ENCODE measurements at places on chromosomes 4 and X. TPM values are rescaled to one million over a fixed set of nuclear protein-coding genes. Genes with fewer than 3 reads are reported as not detected.

DNA sequence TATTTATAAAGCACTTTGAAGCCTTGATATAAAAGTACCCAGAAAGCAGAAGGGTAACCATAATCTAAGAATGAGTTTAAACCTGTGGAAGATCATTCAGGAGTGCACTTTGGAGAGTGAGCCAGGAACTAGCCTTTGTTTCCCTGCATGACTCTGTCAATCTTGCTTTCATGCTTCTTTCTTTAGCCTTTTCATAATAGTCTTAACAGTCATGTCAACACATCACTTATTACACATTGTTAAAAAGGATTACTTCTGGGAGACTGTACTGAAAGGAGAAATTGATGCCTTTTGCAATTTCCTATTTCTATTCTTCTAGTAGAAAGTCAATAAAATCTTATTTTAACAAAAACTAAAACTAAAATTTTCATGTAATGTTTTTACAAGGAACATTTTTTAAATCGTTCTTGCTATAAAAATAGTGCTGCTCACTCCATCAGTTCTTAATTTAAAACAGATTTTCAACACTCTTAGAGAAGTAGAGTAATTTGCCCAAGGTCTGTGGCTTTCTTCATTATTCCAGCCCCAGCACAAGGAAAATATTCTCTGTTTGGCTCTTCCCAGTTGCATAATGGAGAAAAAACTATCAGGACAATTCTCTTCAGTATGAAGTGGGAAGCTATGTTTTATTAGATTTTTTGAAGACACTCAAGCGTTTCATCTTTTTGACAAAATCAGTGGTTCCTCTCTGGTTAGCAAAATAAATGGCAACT, 35.4 kb upstream of the SPP1 start:
- DNase-seq, result no peak

- no peak for DNase-seq
These were observed 37.4 kb downstream of the CLOCK start for GRCh38 chr4:55509266-55509665.

DNA sequence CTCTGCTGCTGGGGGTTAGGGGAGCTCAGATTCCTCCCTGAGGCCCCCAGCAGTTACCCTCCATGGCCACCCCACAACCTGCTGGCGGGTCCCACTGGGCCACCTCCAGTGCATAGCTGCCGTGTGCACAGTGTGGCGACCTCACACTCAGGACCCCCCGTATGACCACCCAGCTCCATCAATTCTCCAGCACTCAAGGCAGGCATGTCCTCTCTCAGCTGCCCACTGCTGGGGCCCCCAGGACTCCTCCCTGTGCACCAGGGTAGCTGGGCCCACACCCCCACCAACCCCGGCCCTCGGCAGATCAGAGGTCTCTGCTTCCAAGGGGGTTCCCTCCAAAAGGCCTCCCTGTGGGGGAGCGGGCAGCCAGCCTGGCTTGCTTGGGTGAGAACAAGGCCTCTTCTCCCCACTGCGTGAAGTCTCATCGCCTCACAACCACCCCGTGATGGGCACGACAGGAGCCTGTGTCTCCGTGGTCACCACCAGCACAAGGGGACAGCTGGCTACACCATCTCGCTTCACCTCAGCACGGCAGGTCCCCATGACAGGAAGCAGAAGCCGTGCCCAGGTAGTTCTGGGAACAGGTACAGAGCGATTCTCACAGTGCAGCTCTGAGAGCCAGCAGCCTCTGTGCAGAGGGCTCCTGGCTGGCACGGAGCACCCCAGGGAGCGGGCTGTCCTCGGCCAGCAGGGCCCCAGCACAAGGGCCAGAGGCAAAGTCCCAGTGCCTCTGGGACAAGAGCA, 4.6 kb upstream of the HAUS3 start:
- no peak for DNase-seq

- DNase-seq, result no peak
These were observed 262.6 kb downstream of the CHIC1 start for GRCh38 chrX:73825569-73825968.

- no peak for DNase-seq
These were observed 16.7 kb upstream of the ANKRD17 start for GRCh38 chr4:73275318-73275654.

GRCh38 chr4:69115851-69116213, 19.6 kb downstream of the UGT2B7 start:
- no peak for DNase-seq

DNA sequence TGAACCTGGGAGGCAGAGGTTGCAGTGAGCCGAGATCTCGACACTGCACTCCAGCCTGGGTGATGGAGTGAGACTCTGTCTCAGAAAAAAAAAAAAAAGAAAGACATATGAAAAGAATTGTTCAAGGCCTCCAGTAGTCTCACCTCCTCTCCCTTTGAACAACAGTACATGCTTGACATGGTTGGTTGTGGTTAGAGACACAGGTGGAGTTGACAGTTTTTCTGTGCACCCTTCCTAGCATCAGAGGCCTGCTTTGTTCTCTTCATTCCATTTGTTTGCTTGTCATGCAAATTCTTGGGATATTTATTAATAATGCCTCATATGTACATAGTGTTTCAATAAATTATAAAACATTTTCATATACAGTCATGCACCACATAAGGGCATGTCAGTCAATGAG, 18.3 kb upstream of the PDCL2 start:
- DNase-seq, result no peak

GRCh38 chr4:180190382-180190781, 2052.8 kb upstream of the TENM3 start:
- DNase-seq, result no peak

GRCh38 chr4:138788267-138788790, 227.3 kb upstream of the NOCT start:
- DNase-seq, result no peak

GRCh38 chr4:141435446-141436225, 200.7 kb upstream of the IL15 start:
- DNase-seq, result no peak

GRCh38 chrX:153353416-153353815, 19.5 kb downstream of the ZNF275 start:
- no peak for DNase-seq

- DNase-seq, result no peak
These were observed 1917.3 kb downstream of the C4orf33 start for GRCh38 chr4:131013226-131013625.

DNA sequence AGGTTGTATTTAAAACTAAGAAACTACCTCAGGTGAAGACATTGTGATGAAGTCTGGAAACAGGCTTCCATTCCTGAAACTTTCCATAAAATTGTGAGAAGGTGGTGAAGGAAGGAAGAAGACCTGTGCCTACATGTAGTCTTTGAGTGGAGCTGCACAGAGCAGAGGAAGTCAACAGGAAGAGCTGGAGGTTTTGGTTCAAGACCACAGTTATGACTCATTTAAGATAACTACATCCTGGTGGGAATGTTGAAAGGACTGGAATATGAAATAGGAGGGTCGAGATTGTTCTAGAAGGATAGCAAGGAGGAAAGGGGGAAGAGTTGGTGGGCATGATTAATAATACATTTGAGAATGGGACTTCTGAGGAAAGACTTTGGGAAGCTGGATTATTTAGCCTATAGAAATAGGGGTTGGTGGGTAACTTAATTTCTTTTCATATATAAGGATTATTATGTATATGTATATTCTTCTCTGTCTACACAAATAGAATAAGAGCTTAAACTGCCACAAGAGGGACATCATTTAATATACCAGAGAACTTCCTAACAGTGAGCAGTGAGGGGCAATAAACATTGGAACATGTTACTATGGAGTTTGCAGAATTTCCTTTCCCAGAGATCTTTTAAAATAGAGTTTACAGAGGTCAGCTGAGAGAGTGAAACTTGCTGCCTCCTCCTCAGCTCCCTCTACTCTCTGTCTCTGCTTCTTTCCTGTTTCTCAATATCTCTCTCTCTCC, 23.5 kb downstream of the AWAT2 start:
- no peak for DNase-seq

- no peak for DNase-seq
These were observed 475.6 kb upstream of the FTHL17 start for GRCh38 chrX:31547416-31547815.

DNA sequence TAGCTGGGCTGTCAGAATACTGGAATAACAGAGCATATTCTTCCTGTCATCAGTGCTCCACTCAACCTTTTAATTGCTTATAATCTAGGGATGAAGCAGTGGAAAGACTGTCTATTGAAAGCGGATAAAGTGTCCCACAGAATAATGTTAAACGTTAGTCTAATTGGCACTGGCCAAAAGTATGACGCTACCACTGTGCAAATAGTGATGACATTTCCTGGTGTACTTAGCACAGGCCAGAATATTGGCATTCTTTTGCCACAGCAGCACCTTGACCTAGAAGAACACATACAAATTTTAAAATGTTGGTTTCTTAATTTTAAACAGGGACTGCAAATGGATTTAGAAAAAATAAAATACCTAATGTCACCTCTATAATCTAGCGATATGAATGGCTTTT, 635.2 kb upstream of the SPANXN1 start:
- no peak for DNase-seq

- no peak for DNase-seq
These were observed 80.4 kb downstream of the MAPK10 start for GRCh38 chr4:86279293-86279960.

- no peak for DNase-seq
These were observed at the start of gene PAGE5 for GRCh38 chrX:55220119-55220794. Gene PAGE5 (plus strand): TSS chrX:55220346. CDS start chrX:55221383, 1,037 bp downstream.

DNA sequence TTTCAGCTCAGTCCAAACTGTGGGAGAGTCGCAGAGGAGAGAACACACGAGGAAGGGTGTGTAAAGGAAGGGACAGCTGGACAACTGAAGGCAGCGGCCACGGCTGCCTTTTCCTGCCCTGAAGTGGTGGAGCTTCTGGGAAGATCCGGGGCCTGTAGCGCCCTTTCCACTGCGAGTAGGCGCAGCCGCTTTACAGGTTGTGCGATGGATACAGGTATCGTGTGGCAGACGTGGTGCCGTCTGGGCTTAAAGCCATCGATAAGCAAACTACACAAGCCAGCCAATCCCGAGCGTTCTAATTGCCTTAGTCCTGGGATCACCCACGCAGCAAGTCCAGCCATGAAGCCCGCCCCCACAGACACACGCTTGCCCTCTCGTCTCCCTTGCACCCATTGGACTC, 15.4 kb downstream of the NKX6-1 start:
- no peak for DNase-seq

GRCh38 chr4:80184053-80184824, 13.1 kb upstream of the PRDM8 start:
- peak; percentile 80 for DNase-seq

GRCh38 chr4:118746251-118746919, 61.2 kb downstream of the METTL14 start:
- no peak for DNase-seq

DNA sequence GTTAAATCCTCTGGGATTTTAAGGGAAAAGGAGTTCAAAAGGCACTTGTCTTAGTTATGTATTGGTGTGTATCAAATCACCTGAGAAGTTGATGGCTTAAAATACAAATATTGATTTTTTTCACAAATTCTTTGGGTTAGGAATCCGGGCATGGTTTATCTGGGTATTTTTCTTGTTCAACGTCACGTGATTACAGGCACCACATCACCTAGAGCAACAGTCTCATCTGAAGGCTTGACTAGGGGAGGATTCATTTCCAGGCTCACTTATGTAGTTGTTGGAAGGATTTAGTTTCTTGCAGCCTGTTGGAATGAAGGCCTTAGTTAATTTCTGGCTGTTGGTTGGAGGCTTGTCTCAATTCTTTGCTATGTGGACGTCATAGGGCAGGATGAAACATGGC, 326.1 kb downstream of the STIM2 start:
- DNase-seq, result no peak

DNA sequence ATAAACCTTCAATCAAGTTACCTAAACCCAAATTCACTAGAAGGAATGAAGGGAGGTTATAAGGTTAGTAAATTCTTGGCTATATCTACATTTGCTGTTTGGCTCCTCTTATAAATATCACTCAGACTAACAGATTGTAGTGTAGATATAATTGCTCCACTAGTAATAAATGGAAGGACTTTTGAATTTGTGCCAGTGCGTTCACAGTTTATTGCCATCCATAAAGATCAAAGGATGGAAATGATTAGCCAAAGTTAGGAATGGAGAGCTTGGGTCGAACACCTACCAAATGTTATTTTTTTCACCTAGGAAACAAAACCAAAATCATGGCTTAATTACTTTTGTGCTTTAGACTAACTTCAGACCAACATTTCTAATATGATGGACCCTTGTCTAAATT, 9.2 kb downstream of the DTHD1 start:
- DNase-seq, result no peak

DNA sequence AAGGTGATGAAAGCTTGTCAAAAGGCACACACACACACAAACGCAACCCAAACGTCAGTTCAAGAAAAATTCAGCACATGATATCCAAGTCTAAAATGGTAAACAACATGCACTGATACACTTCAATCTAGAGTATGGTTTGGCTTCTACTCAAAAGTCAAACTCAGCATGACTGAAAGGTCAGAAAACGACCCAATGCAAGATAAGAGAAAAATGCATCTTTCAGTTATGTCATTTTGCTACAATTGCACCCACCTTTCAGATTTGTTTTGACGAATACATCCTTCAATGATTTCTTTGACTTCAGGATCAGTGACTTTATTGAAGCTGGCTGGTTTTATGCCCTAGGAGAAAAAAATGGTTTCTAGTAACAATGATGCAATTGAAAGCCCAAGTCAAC, 56.3 kb downstream of the WNK3 start:
- no peak for DNase-seq

DNA sequence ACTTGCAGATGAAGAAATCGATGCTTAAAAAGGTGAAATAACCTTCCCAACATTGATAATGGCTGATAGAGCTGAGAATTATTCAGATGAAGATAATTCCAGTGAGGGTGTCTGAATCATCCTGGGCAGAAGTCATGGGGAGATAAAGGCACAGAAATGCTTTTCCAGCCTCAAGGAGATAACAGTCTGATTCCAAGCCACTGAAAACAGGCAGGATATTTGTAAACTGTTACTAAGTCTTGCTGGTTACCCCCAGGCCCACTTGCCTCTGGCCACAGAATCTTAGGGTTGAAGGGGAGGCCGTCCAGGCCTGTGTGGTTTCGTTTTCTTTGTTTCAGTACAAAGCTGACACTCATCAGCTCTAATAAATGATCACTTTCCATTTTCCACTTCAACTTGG, 158.5 kb downstream of the SH3KBP1 start:
- DNase-seq, result no peak

- DNase-seq, result no peak
These were observed 128.8 kb downstream of the AMELX start for GRCh38 chrX:11421805-11422524.

Gene SOWAHD
- polyA plus RNA-seq, result 3.1 TPM

Gene FANCB
- 0.55 TPM for polyA plus RNA-seq

Gene CLDN2
- not detected for polyA plus RNA-seq

Gene FHDC1
- 0.04 TPM for polyA plus RNA-seq

Gene ADAD1
- not detected for polyA plus RNA-seq

Gene TEX13D
- not detected for polyA plus RNA-seq

Gene MSMO1
- 16.1 TPM for polyA plus RNA-seq

Gene CTAG1B
- polyA plus RNA-seq, result not detected

Gene RPL9
- 3,310 TPM for polyA plus RNA-seq

Gene CTAG2
- polyA plus RNA-seq, result not detected

Gene RAB33A
- polyA plus RNA-seq, result 15.6 TPM

Gene DRP2
- not detected for polyA plus RNA-seq

Gene PFKFB1
- not detected for polyA plus RNA-seq

Gene CCDC110
- polyA plus RNA-seq, result 0.61 TPM

Gene BEX2
- polyA plus RNA-seq, result 92.5 TPM

Gene TMEM144
- not detected for polyA plus RNA-seq

Gene SSX1
- not detected for polyA plus RNA-seq
